ENCODE measurements at places on chromosomes 11 and 22.

- DNase-seq, result no peak
Observed at GRCh38 chr11:13891911-13892310, 70.6 kb upstream of the SPON1 start.

GRCh38 chr11:109306322-109306721 is 115.7 kb upstream of the C11orf87 start:
- DNase-seq, result no peak

GRCh38 chr11:95229199-95229992 is 1.6 kb downstream of the SESN3 start:
- no peak for DNase-seq

- DNase-seq, result peak; percentile 12
Observed at GRCh38 chr11:132579136-132579535, 953.2 kb downstream of the OPCML start.

DNA sequence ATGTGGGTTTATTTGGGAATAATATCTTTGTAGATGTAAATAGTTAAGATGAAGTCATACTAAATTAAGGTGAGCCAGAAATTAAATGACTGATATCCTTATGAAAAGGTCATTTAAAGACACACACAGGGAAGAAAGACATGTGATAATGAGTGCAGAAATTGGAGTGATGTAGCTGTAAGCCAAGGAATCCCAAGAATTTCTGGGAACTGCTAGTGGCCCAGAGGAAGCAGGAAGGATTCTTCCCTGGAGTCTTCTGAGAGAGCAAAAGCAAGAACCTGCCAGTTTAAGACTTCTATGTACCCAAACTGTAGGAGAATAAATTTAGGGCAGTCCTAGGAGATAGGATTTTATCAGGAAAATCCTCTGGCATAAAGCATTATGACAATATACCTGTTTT is 66.9 kb downstream of the LRRC4C start:
- no peak for DNase-seq

- DNase-seq, result no peak
Observed at GRCh38 chr22:49571326-49571725, 256.3 kb downstream of the BRD1 start.

DNA sequence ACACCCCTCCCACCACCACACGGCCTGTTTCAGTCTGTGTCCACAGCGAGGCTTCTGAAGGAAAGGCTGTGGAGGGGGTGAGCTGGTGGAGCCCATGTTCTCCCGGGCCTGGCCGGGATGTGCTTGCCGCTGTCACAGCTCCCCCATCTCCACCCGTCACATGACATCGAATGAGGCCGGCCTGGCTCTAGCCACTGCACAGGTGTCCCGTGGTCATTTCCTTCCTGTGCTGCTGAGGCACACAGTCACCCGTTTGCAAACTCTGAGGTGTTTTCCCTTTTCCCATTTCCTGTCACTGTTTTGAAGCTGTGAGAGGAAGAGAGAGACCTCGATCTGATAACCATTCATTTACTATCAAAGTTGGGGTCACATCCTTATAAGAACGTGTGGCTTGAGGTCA is 55.7 kb upstream of the CLDN5 start:
- no peak for DNase-seq

DNA sequence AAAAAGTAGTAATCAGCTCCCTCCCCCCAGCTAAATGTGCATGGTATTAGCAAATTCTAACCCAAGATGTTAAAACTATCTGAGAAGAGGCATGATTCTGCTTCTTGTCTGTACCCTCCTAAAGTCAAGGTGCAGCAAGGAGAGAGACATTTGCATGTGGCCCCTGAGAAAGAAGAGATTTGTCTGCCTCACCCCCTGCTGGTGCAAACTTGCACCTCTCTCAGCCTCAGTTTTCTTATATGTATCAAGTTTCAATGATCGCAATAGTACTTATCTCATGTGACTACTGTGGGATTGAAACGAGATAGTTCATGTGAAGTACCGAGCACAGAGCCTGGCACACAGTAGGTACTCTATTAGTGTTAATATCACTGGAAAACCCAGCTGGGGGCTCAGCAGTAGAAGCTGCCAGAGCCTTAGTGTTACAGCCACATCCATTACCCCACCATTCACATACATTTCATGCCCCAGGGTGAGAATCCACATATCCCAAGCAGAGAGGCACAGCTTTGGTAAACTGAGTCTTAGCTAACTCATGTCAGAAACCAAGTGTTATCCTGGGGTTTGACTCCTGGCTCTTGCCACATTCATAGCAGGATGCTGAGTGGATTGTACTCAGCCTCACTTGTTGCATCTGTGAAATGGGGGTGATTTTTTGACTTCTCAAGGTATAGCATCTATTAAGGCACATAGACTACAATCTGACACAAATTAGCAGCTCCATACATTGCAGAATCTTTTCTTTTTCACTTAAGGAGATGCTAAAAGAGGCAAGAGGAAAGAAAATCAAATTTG is 24.9 kb downstream of the CD44 start:
- DNase-seq, result no peak

- DNase-seq, result no peak
Observed at GRCh38 chr11:110303414-110303826, 7.0 kb upstream of the RDX start.

- no peak for DNase-seq
Observed at GRCh38 chr11:75155570-75156422, 4.9 kb downstream of the SLCO2B1 start.

- DNase-seq, result no peak
Observed at GRCh38 chr11:31875866-31876560, 64.9 kb upstream of the PAX6 start.

DNA sequence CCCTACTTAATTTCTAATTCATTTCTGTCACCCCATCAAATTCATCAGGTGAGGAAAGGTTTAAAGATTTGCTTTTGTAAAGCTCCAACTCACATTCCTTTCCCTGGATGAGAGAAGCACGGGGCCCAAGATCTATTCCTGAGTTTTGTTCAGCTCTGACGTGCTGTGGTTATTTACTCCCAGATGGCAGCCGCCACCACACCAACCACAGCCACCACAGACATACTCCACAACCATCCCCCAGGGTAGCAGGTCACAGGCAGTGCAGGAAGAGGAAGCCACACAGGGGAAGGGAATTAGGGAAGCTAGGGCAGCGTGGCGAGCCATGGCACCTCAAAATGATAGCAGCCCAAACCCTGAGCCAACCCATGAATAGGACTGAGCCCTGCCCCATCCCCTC is 63.5 kb upstream of the CSNK2A3 start:
- no peak for DNase-seq

DNA sequence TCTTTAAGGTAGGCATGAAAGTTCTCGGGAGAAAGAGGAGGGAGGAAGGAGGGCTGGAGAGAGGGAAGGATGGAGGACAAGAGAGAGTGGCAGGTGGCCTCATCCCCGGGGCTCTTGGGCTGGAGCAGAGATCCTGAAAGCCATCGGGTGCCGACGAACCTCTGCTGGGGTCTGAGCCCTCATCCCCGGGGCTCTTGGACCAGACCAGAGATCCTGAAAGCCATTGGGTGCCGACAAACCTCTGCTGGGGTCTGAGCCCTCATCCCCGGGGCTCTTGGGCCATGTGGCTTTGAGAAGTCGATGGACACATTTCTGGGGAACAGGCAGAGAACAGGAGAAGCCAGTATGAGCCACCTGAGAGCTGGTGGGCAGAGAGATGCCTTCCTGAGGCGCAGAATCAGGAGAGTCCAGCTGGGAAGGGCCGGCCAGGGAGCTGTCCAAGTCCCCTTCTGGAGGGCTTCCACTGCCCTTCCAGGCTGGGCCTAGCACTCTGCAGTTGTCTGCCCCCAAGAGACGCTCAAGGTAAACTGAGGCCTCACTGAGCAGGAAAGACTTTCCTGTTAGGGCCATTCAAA is 1398.1 kb downstream of the BRD1 start:
- DNase-seq, result no peak

DNA sequence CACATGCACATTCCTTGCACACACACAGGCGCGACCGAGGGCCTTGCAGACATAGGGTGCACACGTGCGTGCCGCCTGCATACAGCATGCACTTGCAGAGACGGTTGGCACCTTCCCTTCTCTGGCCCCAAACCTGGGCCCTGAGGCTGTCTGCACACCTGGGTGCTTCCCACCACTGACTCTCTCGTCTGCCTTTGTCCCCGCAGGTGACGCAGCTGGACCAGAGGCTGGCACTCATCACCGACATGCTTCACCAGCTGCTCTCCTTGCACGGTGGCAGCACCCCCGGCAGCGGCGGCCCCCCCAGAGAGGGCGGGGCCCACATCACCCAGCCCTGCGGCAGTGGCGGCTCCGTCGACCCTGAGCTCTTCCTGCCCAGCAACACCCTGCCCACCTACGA is 38.0 kb downstream of the CDKN1C start:
- no peak for DNase-seq

GRCh38 chr11:118907051-118908042 is 18.4 kb downstream of the BCL9L start:
- DNase-seq, result peak; percentile 74

DNA sequence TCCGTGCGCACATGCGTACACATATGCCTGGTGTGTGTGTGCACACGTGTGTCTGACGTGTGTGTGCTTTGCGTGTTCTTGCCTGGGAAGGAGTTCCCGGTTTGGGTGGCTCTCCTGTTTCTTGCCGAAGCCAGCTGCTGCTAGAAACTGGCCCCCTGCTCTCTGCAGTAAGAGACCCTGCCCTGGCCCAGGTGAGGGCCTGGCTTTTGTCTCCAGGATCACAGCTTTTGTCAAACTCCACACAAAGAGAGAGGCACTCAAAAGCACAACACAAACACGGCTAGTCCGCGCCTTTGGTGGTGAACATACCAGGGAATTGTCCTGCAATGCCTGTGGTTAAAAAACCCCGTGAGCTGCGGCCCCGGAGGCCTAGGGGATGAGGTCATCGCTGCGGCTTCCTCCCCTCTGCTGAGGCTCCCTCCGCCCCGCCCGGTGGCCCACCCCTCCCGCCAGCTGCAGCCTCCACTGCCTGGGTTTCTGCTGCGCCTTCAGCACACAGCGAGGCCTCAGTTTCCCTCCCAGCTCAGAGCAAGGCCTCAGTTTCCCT is 88.9 kb downstream of the KCNQ1 start:
- peak; percentile 66 for DNase-seq

DNA sequence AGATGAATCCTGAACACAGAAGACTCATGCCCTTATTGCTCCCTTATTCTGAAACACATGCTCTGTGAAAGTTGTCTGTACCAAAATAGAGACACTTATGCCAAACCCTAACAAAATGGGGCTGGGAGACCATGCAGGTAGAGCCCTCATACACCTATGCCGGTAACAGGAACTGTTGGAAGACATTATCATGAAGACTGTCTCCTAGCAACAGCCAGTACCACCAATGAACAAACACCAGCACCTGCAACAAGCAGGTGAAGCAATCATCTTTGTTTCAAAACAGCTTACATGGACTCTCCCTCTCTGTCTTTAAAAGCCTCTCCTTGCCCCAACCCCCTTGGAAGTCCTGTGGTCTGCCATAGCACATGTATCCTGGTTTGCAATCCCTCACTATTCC is 17.2 kb downstream of the SLC5A4 start:
- no peak for DNase-seq

DNA sequence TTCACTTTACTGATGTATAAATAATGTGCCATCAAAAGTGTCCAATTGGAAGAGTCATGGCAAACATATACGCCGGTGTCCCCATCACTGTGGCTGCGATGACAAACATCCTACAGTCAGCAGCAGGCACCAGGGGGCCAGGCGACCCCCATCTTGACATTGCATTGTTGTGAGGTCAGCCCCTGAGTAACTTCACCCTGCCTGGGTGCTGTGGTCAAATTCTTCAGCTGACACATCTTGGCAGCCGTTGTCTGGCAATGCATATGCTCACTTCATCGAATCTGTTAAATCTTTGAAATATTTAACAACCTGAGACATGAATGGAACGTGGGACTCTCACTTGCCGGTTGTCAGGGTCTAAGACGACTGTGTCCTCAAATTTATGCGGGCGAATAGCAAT is 430.9 kb downstream of the BRD1 start:
- no peak for DNase-seq

DNA sequence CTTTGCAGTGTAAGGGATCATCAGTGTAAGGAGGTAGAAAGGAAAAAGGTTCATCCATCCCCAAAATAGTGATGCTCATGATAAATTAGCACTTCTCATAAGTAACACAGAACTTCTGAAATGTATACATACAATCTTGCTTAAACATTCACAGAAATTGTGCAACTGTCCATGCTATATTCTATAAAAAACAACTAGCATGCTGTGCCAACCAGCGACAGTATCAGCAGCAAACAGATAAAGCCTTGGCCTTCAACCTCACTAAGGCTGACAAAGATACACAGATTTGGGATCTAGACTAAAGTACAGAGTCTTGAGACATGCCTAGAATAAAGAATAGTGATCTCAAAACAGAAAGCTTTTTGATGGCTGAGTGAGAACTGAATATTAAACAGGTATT is 74.1 kb upstream of the CHRM4 start:
- no peak for DNase-seq

- no peak for DNase-seq
Observed at GRCh38 chr11:75561426-75562047, 516 bp upstream of the SERPINH1 start.

GRCh38 chr11:27464289-27464696 is 8.3 kb downstream of the LGR4 start:
- peak; percentile 67 for DNase-seq

DNA sequence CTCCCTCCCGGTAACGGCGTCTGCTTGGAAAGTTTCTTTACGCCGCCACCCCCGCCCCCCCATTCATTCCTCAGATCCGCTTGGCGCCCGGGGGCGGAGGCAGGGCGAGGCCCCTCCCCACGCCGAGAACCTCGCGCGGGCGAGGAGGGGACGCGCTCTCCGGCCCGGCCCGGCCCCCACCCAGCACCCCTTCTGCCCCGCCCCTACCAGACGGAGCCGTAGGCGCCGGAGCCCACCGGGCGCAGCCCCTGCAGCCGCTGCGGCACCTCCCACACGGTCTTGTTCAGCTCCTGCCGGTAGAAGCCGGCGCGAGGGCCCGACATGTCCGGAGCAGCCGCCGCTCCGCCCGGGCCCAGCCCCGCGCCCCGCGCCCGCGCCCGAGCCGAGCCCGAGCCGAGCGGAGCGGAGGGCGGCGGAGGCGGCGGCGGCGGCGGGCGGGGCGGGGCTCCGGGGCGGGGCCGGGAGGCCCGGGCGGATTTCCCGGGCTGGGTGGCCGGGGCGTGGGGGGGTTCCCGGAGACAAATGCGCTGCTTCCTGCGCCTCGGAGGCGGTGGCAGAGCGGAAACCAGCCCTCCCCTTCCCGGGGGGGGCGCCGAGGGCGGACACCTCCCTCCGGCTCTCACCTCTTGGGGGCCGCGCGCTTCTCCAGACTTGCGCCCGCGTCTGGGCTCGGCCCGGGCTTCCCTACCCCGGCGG is at the start of gene MAPK11:
Gene MAPK11 (minus strand): TSS at position 411 of the 696 bp plus-strand sequence. CDS start 88 bp downstream, at position 323.
- DNase-seq, result no peak

GRCh38 chr11:129861702-129862522 is 33.5 kb downstream of the NFRKB start:
- peak; percentile 85 for DNase-seq
